ENCODE measurements at places on chromosomes 16 and 17.

GRCh38 chr17:6812295-6812694 is 19.2 kb downstream of the TEKT1 start:
- no peak for DNase-seq

DNA sequence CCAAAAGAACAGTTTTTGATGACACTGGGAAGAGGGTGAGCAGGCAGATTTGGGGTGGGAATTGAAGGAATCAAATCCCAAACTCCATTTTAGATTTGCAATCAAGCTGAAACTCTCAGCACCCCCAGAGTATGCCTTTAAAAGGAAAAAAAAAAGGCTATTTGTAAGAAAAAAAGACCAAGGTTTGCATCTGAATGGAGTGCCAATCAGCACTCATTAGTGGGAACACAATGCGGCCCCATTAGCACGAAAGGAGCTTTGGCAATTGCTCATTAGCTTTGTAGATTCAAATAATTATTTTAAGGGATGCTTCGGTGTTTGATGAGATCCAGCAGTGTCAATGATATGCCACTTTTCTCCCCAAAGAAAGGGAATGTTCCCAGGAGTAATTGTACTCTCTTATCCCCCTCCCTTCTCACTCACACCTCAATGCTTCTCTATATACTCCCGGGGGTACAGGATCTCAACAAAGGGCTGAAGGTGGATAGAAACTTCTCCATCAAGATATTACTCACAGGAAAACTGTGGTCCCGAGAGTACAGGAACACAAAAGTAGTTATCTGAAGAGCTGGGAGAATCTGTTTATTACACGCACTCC is 32.2 kb downstream of the CHP2 start:
- DNase-seq, result no peak

DNA sequence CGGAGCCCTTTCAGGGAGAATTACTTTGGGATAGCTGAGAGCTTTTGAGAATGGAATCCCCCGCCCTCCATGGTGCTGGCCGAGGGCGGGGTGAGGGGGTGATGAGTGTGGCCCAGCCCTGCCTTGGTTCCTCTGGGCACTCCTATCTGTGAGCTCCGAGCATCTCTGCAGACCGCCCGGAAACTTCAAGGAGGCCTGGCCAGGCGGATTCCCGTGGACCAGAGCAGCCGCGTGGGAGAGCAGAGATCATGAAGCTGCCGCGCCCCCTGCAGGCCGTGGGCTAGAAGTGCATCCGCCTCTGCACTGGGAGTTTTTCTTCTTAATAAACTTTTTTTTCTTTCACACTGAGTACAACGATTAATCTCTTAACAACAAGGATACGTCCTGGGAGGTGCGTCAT is 392.9 kb upstream of the EEF2KMT start:
- no peak for DNase-seq

- DNase-seq, result peak; percentile 66
Measured at GRCh38 chr17:80892900-80893603, 98.6 kb upstream of the CHMP6 start.

GRCh38 chr16:29306201-29306600 is 100.3 kb downstream of the NPIPB11 start:
- DNase-seq, result no peak

DNA sequence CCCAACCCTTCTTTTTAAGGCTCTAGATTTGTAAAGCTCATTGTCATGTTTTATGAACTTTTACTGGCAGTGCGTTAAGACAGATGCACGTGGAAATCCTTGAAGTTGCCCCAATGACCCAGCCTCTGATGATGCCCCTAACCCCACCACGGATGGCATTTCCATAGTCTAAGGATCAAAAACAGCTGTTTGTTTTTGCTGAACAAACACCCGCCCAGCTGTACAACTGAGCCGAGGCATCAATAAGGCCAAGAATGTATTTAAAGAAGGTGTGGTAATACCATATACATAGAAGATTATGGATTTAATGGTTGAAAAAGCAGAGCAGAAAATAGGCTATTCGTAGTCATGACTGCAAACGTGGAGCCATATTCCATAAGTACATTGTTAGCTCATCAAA is 83.7 kb downstream of the SALL1 start:
- no peak for DNase-seq

DNA sequence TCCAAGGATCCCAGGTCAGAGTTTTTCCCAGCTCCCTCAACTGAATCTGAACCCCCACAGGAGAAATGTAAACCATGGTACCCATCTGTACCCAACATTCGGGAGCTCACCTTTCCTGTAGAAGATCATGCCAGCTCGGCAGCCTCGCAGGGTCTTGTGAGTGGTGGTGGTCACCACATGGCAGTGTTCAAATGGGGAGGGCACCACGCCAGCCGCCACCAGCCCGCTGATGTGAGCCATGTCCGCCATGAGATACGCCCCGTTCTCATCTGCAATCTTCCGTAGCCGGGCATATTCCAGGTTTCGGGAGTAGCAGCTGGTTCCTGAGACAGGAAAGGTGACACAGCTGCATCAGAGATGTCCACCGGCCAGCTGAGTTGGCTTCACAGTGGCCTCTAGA is 23.4 kb downstream of the SHMT1 start:
- no peak for DNase-seq

Data from activated T-cell treated with anti-CD3 and anti-CD28 coated beads, Interleukin-2, amount 50 U/mL, for 24 hours (primary cell).